Progenitor cell of endocrine pancreas (in vitro differentiated cells): ENCODE measurements at places on chromosomes 11 and 22. TPM values are rescaled to one million over a fixed set of nuclear protein-coding genes. Genes with fewer than 3 reads are reported as not detected.

Gene OR8G5
- not detected in 2 replicates for total RNA-seq

Gene ATP5MG
- total RNA-seq, result 189 and 192 TPM in 2 replicates

Gene OVCH2
- 0.33 TPM in 1 of 2 replicates, not detected in the other for total RNA-seq

Gene ABCC8
- 19.2 and 23.9 TPM in 2 replicates for total RNA-seq

GRCh38 chr11:133123366-133123765 lies 408.9 kb downstream of the OPCML start:
- DNase-seq, result no peak

- DNase-seq, result no peak
Observed at GRCh38 chr11:121123496-121124069, 22.5 kb downstream of the TECTA start.

DNA sequence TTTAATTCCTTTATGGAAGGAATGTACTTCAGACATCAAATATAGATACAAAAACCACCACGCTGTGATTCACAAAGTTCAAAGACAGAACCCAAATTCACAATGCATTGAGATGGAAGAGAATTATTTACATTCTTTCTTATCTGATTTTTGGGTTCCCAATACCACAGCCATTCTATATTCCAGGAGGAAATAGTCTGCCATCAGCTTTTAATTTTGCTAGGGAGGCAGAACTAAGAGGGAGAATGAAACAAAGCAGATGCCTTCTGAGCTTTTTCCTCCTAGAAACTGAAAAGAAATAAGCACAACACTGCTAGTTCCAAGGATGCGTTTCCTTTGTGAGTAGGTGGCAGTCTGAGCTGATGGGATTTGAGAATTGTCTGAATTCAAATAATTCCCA lies 283.0 kb upstream of the NARS2 start:
- DNase-seq, result no peak

GRCh38 chr22:44362249-44363012 lies 49.7 kb upstream of the SHISAL1 start:
- no peak for DNase-seq

GRCh38 chr22:19127329-19128008 lies 3.6 kb upstream of the TSSK2 start:
- no peak for DNase-seq
